Nephron progenitor cell (in vitro differentiated cells): ENCODE measurements at places on chromosomes 11 and 22.

- no peak for DNase-seq
Observed at GRCh38 chr11:3959015-3959902, 103.8 kb downstream of the STIM1 start.

- DNase-seq: peak; percentile 48
Observed at GRCh38 chr11:36594316-36594989, at the start of gene IFTAP. Gene IFTAP, plus strand, starts transcription at chr11:36594502. Its CDS starts 15,602 bp downstream, at chr11:36610104.

GRCh38 chr11:61975638-61976419 lies 8.4 kb upstream of the FTH1 start:
- no peak for DNase-seq

- DNase-seq: no peak
Observed at GRCh38 chr11:134562941-134563471, 151.0 kb upstream of the B3GAT1 start.

GRCh38 chr11:44878711-44879110 lies 72.0 kb downstream of the TP53I11 start:
- DNase-seq: no peak

- DNase-seq: peak; percentile 84
Observed at GRCh38 chr11:7986768-7987559, at the start of gene EIF3F. Gene EIF3F, plus strand, starts transcription at chr11:7987337. Its CDS starts 16 bp downstream, at chr11:7987353.

DNA sequence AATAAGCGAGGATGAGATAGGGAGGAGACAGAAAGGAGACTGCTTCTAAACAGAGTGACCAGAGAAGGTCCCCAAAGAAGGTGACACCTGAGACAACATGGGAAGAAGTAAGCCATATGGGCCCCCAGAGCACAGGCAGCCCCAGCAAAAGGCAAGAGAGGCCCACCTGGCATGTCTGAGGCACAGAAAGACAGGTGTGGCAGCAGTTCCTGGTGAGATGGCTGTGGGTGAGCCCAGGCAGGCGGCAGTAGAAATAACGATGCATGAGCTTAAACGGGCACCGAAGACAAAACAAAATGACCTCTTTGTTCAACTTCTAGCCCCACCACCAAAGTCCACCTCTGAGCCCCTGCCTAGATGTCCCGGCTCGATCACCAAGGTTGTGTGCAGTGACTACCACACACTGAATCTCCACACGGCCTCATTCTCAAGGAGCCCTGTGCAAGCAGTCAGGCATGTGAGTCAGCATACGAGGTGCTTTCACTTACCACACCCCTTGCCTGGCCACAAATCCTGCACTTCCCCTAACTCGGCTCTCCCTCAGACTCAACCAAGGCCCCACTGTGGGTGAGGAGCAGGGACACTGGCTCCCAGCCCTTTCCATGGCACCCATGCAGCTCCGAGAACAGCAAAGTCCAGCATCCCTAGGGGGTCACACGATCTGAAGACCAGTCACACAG lies 77.6 kb downstream of the PACSIN2 start:
- no peak for DNase-seq

- DNase-seq: no peak
Observed at GRCh38 chr11:103077554-103077953, 14.4 kb downstream of the DCUN1D5 start.

DNA sequence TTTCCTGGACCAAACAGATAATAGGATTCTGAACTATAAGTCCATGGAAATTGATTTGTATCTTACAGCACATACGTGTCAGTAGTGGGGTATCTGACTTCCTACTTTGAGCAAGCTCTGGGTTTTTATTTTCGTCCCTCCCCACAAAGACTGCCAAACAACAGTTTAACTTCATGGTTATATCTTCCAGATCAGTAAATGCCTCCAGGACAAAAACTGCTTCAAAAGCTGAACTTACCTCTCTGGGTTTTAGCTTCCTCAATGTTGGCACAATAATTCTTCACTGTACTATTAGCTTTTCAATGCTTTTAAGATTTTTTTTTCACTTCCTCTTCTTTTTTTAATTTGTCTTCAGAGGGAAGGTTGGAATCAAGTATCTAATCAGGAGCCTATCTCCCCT lies 4.2 kb upstream of the DPF2 start:
- DNase-seq: no peak

- no peak for DNase-seq
Observed at GRCh38 chr11:27573024-27573423, 66.5 kb upstream of the LIN7C start.

GRCh38 chr11:5500393-5500801 lies 9.4 kb downstream of the UBQLN3 start:
- no peak for DNase-seq

GRCh38 chr11:114129142-114129541 lies 69.6 kb downstream of the ZBTB16 start:
- DNase-seq: no peak

DNA sequence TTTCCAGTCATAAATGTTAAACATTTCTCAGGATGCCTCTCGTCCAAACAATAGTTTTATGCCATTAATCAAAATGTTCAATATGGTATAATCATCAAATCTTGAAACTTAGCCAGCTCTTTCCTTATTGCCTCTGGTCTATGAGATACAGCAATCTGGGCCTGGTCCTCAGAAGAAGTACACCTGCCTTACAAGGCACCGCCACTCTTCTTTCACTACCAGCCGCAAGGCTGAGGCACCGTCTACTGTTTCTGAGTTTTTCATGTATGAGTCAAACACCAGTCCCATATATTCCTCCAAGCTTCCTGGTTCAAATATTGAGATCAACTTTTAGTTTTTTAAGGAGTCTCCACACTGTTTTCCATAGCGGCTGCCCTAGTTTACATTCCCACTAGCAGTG lies 600.6 kb upstream of the FAT3 start:
- DNase-seq: no peak
